Activated T-helper 1 cell treated with anti-CD3 and anti-CD28 coated beads, Interleukin-2, amount 50 U/mL, for 16 hours (primary cell): ENCODE measurements at places on chromosomes 2 and 18.

GRCh38 chr2:113337809-113338208, 59.1 kb upstream of the PAX8 start:
- no peak for DNase-seq

- no peak for DNase-seq
Observed at GRCh38 chr18:40957533-40958070, 997.4 kb upstream of the PIK3C3 start.

DNA sequence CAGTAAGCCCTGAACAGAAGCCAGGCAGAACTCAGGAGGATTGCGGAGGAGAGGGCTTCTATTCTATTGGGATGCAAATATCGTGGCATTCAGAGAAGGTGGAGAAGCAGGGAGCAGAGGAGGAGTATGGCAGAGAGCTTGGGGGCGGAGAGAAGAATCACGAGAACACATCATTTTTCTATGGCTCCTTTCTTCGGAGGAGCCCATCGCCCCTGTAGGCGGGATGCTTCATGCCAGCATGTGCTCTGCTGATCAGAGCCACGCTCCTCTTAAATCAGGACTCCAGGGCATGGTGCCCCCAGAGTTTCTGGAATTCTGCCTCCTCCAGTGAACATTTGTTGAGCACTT, 71.1 kb downstream of the CIB4 start:
- DNase-seq: no peak

DNA sequence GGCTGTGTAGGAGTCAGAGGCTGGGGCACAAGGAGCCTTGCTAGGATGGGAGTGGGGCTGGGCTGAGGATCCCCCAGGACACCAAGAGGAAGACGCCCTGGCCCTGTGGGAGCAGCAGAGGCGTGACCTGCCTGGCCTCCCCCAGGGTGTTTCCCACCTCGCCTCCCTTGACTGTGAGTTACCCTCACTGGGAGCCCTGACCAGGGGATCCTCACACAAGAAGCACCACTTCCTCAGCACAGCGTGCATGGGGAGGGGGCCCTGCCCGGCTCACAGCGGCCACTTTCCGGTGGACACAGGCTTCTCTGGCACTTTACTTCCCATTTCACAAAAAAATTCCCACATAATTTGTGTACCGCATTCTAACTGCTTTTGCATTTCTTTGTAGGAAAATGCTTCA, 187.7 kb downstream of the EIPR1 start:
- no peak for DNase-seq

GRCh38 chr2:69118609-69119008, 105.6 kb downstream of the ANTXR1 start:
- no peak for DNase-seq

- no peak for DNase-seq
Observed at GRCh38 chr2:55047677-55048299, 2.5 kb downstream of the RTN4 start.

GRCh38 chr2:217934321-217935131, 68.3 kb downstream of the TNS1 start:
- DNase-seq: no peak

DNA sequence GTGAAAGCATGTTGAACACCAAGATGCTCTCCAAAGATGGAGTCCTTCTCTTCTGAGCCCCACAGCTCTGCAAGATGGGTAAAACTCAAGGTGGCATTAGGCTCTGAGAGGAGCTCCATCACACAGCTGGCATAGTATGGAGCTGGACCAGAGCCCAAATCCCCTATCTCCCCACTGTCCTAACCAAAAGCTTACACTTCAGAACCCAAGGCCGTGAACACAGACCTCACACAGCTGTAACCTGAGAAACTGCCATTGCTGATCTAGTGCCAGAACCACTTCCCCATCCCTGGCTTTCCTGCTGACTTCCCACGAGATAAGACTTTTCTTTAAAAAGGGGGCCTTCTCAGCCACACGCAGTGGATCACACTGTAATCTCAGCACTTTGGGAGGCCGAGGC, 25.0 kb downstream of the TTC32 start:
- no peak for DNase-seq

DNA sequence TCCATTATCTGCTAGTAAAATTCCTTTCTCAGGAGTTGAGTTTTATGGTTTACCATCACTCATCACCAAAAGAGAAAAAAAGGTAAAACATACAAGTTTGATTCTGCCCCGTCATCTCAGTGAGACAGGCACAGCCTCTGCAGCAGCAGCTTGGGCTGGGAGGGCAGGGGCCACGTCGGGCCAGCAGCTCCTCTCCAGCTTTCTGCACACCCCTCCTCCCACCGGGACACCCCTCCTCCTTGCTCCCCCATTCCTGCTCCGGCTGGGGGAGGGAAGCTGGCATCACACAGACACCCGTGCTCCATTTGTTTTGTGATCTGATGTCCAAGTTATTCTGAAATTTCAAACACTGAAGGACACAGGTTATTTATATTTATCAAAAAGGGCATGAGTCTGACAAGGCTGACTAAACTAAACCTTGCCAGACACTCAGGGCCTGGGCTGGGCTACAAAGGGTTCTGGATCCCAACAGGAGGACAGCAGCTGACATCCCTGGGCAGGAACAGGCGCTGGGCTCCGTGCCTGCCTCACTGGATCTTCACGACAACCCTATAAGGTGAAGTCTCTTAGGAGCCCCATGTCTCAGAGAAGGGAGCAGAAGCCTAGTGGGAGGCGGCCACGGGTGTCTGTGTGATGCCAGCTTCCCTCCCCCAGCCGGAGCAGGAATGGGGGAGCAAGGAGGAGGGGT, 71.4 kb downstream of the HDAC4 start:
- DNase-seq: no peak

- DNase-seq: no peak
Observed at GRCh38 chr2:229152674-229153073, 118.4 kb downstream of the PID1 start.

DNA sequence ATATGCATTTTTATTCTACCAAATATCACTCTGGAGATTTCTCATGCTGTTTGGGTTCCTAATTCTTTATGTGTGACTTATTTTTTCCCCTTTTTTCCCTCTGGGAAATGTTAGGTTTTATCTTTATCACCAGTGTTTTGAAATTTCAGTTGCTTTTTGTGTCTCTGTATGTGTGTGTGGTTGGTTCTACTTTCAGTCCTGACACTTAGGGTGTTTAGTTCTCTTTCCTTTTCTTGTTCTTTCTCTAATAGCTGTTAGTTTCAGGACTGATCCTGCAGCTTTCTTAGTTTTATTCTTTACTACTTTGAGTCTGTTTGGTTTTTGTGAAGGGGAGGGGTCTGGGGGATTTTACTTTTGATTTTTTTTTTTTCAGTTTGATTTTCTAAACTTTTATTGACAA, 23.1 kb downstream of the PPM1B start:
- DNase-seq: no peak

- DNase-seq: no peak
Observed at GRCh38 chr2:100004959-100005387, 137.4 kb downstream of the AFF3 start.

DNA sequence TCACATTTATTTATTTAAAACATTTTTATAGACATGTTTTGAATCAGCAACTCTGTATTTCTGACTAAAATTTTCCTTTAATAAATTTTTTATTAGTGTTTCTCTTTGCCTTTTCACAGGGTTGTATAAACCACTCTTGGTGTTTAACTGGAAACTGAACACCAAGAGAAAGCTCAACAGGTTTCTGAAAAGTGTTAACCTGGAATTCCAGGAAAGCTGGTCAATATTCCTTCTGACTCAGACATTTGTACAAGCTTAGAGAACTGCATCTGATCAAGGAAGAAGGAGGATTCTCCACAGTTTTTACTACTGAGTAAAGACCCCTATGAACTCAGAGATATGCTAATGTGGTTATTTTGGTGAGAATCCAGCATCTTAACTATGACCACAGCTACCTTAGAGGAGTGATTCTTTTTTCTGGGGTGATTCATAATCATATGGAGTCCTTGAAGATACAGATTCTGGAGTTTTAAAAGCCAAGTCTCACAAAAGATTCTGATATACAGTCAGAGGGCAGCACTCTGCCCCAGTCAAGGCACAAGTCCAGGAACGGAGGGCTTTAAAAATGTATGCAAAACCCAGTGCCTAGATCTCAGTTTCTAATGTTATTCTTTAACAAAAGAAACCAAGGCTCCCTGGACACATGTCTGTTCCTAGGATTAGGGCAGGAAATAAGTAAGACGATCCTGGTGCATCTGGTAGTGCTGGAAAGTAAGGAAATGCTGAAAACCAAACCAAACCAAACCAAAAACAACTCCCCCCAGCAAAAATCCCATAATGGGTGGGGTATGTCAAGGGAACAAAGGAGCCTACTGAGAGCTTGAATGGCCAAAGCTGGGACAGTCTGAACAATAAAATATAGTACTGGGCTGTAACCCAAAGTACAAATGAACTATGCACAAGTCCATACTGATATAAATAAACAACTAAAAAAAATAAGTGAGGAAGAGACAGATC, 85.1 kb upstream of the FZD5 start:
- DNase-seq: no peak
